ENCODE measurements at places on chromosomes 7 and 10.

DNA sequence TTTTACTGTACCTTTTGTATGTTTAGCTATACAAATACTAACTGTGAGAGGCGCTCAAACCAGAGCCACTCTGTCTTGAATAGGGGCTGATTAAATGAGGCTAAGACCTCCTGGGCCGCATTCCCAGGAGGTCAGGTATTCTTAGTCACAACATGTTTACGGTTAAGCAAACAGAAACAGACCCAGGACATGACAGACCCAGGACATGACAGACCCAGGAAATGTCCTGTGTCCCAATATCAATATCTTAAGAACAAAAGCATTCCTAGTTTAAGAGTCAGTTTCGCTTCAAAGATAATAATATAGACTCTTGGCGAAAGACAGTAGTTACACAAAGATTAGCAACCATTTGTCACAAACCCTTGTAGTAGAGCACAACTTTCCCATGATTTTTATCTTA lies 304.5 kb downstream of the CCSER2 start:
- no peak for DNase-seq

DNA sequence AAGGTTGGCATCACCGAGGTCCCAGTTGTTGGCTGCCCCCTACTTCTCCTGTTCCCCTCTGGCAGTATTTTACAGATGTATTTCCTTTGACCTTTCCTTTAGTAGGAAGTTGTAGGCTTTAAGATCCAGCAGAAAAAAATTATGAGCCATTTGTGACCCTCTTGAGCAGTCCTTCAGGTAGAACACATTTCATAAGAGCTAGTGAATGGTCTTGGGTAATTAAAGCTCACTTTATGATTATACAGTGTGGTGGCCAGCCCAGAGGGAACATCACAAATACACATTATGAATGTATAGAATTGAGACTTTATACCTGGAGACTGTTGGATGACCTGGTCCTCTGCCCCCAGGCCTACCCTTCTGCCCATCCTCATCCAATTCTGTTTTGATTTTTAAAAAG lies 57.0 kb downstream of the KAT6B start:
- DNase-seq = no peak

DNA sequence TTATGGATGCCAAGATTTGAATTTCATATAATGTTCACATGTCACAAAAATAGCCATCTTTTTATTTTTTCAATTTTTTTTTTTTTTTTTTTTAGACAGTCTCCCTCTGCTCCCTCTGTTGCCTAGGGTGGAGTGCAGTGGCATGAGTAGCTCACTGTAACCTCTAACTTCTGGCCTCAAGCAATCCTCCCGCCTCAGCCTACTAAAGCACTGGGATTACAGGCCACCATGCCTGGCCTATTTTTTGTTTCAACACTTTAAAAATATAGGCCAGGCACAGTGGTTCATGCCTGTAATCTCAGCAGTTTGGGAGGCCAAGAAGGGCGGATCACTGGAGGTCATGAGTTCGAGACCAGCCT lies 246.3 kb downstream of the SKIDA1 start:
- no peak for DNase-seq

- DNase-seq = no peak
Observed at GRCh38 chr7:108313086-108313485, 143.2 kb downstream of the NRCAM start.

GRCh38 chr7:43198599-43199090 lies 86.2 kb downstream of the HECW1 start:
- DNase-seq = no peak

GRCh38 chr7:56091591-56091990 lies 1.2 kb downstream of the PHKG1 start:
- DNase-seq = no peak
